GOT3 (cell line): ENCODE measurements at places on chromosomes 2 and 18.

DNA sequence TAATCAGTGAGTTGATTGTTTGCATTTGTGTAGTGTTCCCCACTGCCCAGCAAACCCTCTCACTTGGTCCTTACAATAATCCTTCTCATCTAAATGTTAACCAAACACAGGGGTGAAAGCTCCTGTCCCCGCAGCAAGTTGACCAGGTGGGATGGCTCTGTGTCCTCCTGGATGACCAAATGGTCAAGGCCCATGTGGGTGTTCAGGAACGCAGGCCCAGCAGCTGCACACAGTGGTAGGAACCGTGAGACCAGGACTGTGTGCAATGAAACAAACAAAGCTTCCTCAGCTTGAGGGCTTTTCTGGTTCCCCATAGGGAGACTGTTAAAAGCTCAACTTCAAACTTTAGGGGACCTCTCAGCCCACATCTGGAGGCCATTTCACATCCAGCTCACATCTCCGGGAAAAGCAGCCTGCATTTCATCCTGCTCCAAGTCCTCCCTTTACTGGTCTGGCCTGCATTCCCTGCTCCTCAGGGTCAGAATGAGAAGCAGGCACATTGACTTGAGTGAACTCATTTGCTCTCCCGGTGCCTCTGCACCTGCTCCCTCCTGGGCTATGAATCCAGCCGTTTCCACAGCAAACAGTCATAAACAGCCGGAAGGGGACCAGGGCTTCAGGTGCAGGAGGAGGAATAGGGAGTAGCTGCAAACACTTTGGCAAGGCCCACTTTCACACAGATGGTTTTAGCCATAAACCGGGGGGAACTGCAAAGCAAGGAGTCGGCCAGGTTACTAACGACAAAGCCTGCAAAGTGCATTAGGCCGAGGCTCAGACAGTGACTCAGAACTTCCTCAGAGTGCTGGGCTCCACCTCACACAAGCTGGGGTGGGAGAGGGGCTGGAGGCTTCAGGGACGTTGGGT is 144.7 kb downstream of the CAPN13 start:
- no peak for DNase-seq

DNA sequence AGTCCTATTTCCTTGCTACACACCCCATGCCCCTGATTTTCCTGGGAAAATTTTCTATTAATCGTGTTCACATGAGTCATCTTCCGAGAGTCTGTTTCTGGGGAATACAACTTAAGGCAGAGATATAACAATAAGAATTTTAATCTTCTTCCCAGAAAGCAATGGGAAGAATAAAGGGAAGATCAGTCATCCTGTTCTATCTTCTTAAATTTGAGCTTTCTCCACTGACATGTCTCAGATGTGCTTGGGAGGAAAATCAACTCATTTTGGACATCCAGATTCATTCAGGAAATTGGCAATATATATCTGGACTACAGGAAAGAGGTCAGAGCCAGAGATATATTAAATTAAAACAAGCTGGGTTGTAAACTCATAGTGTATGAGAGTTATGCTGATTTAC is 62.3 kb upstream of the SPAG16 start:
- DNase-seq: no peak

- DNase-seq: no peak
Measured at GRCh38 chr2:172735582-172736423, at the start of gene RAPGEF4. Gene RAPGEF4, plus strand, starts transcription at chr2:172735845. Its CDS starts 139 bp downstream, at chr2:172735984.

DNA sequence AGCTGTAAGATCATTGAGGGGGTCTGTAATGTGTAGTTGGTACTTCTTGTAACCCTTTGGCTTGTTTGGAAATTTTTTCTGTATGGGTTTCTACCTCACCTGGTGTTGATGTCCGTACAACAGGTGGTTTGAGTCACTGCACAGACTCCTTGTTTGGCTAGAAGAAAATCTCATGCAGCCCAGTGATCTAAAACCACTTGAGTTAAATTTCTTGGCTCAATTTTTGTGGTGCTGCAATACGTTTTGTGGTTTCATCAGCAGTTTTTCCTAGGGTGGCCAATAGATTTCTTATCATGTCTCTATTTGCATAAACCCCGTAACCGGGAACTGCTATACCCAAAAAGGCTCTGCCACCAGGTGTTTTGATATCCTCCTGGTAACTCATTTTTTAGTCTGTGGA is 43.4 kb downstream of the CERS6 start:
- no peak for DNase-seq

DNA sequence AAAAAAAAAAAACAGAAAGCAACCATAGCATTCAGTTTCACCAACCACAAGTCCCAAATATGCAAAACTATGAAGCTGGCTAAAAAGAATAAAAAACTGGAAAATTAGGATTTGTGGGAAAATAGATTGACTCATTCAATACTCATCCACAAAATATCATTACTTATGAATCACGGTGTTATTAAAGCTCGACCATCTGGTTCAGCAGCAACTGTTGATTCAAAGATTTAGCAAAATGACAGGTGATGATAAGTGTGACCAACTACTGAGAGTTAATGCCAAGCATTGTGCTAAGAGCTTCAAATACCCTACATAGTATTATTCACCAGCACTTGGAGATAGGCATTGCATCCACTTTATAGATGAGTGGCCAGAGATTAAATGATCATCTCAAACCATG is 26.2 kb upstream of the XDH start:
- no peak for DNase-seq

DNA sequence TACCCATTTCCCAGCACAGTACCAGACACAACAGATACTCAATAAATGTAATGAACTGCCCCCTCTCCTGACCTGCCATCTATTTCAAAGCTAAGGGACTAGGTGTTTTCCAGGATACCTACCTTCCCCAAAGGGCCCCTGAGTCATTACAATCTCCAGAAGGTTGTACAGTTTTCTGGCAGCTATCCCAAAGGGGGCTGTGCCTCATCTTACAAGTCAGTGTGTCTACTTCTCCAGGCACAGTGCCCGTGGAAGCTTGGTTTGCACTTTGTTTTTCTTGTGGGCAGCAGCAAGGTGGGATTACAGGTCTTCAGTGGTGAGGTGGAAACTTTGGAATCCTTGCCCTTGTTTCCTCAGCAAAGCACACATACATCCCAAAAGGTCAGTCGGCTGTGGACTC is 62.8 kb upstream of the CYP26B1 start:
- DNase-seq: no peak

DNA sequence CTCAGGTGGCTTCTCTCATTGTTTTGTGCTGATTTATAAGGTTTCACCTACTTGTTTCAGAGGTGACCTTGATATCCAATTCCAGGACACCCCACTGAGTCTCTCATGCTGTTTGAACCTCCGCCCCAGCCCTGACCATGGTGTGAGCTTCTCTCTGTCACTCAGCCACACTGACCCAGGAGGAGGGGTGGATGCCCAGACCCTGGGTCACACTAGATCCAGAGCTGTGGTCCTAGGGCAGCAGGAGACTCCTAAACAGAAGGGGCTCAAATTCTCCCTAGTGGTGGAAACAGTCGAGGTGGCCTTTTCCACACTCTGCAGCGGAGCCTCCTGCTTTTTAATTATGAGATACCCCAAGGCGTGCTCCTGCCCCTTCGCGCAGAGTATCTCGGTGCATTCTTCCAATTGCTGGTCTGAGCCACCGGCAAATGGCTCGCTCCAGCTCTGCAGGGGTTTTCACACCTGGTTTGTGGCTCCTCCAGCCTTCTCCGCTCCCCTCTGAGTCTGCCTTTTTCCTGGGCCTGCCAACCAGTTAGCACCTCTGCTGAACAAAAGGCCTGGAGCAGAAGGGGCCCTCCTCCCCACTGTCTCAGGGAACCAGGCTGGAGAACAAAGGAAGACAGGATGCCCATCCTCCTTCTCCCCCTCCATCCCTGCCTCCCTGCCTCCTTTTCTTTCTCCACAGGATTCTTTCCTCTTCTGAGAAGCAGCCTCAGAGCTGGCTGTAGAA is 147.3 kb upstream of the SPRED2 start:
- DNase-seq: no peak

GRCh38 chr2:36397728-36398413 is 42.3 kb downstream of the CRIM1 start:
- no peak for DNase-seq

DNA sequence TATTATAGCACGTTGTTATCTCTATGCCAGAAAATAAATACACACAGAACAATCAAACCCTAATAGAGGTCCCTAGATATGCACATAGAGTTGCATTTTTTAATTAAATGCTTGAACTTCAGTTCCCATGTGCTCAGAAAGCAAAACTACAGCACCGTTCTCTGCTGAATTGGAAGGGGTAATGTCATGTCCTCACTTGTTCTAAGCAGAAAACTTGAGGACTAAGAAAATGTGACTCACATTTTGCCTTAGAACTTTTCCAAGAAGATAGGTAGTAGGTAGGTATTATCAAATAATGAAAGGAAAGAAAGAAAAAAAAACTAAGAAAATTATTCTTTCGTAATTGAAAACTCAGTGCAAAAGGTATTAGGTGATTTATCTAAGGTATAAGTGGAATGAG is 607.3 kb downstream of the ERBB4 start:
- no peak for DNase-seq

DNA sequence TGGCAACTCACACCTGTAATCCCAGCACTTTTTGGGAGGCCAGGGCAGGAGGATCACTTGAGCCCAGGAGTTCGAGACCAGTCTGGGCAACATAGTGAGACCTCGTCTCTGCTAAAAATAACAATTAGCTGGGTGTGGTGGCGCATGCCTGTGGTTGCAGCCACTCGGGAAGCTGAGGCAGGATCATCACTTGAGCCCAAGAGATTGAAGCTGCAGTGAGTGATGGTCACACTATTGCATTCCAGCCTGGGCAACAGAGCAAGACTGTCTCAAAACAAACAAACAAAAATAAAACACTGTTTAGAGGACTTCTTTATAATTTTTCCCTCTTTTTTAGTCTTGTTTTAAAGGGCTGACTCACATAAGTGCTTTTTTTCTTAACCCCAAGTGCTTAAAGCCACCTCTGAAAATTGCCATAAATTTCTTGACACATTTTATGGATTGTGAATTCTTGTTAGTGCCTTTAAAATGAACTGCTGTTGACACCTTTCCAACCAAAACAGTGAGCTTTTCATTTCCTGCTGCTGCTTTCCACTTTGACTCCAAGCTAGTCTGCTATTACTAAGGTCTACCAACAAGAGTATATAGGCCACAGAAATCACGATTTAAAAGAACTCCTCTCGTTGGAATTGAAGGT is 41.7 kb downstream of the CYP20A1 start:
- DNase-seq: no peak
